NCI-H748 treated with DMSO at 0.1 percent for 48 hours (cell line): ENCODE measurements at places on chromosomes 4 and X.

GRCh38 chrX:13074297-13075262 lies 30.2 kb upstream of the FAM9C start:
- DNase-seq, result no peak

- DNase-seq, result no peak
Measured at GRCh38 chr4:22093126-22093525, 144.6 kb upstream of the KCNIP4 start.

- DNase-seq, result no peak
Measured at GRCh38 chr4:184114431-184114830, 103.2 kb downstream of the ENPP6 start.

DNA sequence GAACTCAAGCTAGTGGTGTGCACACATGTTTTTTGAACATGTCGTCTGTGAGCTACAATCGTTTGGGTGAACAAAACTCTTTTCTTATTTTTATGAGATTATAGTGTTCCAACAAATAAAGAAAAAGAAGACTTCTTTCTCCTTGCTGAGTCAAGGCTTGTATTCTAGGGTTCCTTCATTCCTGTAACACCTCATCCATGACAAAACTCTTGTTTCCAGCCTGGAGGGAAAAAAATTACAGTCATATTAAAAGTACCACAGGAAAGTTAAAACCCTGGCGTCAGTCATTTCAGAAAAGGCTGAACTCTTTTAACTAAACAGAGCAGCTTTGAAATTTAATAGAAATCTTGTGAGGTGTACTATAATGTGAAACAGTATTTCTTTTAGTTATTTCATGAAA lies 79.2 kb upstream of the BOD1L1 start:
- no peak for DNase-seq

- DNase-seq, result no peak
Measured at GRCh38 chrX:136627409-136627808, 20.5 kb upstream of the CD40LG start.

DNA sequence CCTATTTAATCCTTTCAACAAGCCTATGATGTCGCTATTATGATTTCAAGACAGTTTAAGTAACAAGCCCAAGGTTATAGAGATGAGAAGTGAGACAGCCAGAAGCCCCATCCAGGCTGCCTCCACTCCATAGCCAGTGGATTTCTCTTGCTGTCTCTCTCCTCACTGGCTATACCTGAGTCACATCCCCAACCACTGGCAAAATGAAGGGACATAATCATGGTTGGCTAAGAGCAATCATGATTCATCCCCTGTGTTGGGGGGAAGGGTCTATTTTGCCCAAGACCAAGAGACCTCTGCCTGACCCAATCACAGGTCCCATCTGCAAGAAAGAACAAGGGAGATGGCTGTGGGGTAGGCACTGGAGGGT lies 334.9 kb upstream of the GATB start:
- no peak for DNase-seq

DNA sequence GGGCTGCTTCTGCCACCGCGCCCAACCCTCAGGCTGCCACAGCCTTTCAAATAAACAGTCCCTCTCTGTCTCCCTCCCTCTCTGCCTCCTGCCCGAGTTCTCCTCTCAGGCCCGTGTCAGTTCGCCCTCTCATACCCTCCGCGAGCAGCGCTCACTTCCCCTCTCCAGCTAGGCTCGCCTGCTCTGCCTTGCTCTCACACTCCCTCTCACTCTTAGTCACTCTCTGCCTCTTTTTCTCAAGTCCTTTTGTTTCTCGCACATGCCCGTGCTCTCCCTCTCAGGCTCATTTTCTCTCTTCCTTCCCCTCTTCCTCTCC lies 3.2 kb downstream of the EFNB1 start:
- no peak for DNase-seq

DNA sequence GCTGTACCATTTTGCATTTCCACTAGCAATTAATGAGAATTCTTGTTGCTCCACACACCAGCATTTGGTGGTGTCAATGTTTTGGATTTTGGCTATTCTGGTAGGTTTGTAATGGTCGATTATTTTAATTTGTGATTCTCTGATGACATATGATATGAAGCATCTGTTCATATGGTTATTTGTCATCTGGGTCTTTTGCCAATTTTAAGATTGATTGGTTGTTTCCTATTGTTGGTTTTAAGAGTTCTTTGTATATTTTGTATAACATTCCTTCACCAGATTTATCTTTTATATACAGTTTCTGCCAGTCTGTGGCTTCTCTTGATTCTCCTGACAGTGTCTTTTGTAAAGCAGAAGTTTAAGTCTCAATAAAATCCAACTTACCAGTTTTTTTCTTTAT lies 18.5 kb upstream of the BDH2 start:
- DNase-seq, result no peak

DNA sequence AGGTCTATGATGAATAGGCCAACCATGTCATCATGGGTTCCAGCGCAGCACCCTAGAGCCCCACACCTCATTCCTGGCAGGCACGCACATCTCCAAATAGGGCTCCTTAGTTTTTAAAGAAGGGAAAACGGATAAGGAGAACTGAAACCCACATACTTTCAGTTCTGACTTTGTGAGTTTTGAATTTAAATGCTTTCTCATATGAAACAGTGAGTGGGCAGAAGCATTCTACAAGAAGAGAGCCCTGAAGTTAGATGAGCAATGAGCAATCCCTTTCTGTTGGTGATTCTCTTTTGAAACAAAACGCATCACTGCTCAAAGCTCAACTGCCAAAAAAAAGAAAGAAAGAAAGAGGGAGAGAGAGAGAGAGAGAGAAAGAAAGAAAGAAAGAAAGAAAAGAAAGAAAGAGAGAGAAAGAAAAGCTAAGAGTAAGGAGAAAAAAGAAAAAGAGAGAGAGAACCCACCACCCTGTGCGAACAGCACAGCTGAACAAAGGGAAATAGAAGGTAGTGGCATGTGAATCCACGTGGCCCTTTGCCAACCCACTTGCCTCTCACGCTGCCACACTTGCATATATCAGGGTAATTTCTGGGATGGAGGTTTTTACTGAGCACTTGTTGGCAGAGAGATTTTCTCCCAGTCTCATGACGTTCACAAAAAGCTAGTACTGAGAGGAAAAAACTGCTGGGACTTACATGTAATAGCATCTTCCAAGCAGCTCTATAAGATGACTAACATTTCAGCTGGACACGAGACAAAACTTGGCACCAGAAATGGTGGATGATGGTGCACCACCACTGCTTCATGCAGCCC lies 31.0 kb downstream of the TMSB4X start:
- no peak for DNase-seq

DNA sequence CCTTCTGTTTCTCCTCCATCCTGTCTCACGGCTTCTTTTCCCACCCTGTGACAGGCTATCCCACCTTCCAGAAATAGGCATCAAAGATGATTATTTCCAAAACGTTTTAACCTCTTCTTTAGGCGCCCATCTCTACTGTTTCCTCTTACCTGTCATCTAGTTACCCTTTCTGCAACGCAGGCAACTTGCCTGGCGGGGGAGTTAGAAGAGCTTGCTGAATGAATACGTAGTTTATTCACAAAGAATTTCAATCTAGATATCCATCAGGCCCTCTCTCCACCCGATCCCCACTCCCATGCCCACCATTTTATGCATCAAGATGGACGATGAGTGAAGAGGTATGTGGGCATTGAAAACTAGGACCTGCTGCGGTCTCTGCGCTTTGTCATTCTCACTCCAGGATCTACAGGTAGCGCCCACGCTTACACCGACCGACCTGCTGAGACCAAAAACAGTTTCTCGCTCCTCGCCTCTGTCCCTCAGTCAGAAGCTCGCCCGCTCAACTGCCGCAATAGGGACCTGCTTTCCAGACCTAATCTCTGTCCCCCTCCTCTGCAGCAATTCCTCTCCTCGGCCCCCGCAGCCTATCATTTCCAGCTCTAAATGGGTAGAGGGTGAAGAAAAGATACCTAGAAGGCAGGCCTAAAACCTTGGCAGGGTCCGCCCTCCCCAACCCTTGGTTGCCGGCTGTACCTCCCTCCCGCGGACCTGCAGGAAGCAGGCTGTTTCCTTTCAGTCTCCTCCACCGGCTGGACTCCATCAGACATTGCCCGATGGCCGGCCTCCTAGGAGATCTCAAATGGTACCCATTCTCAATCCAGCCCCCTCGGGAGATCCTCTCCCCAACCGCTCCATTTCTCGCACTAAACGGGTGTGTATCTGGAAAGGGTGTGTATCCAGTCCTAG lies 624 bp downstream of the BEX5 start:
- DNase-seq, result peak; percentile 15

DNA sequence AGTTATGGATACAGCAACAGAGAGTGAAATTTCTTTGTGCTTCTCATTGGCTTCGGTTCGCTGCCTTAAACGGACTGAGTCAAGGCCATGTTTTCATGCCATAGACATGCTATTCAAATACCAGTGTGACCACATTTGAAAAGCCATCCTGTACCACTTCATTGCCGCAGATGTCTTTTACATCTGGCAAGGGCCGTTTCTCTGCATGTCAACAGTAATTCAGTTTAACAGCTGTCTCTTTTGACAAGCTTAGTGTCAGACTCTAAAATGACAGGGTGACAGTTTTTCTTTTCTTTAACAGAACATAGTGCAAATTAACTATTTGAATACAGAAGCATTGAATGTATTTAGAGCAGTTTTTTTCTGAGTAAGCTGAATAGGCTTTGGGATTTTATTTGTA lies 362.2 kb upstream of the POU3F4 start:
- no peak for DNase-seq

DNA sequence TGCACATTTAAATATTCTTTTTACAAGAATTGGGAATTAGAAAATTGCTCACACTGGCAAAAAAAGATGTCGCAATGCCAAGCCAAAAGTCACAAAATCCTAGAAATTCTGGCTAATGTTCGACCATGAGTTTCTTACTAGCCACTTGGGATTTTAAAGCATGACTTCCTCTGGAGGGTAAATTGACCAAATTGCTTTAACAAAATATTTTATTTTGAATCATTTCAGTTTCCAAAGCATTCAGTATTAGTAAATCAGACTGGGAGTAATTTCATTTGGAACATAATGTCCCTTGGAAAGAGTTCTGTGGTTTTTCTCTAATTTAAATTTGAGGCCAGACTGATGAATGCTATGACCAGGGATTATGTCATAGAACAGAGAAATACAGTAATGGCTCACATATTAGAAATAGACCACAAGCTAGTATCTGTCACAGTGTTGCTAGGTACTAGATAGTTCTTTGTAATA lies 7.6 kb upstream of the CXCL5 start:
- no peak for DNase-seq

- no peak for DNase-seq
Measured at GRCh38 chr4:53963781-53964180, 100.6 kb downstream of the CHIC2 start.

DNA sequence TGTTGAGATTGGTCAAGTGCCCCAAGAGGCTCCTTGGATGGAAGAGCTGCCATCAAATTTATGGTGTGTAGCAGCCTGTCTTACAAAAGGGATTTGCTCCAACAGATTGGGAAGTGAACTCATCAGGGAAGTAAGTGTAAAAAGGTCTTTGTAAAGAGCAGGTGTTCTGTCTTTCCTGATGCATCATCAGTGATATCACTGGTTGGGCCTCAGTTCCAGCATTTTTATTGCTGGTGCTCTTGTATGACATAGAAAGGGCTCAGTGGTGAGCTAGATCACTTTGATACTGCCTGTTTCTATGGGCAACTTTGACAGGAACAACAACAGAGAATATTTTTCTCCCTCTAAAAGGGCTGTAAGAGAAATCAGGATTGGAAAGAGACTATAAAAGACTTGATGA lies 8.7 kb upstream of the GABRE start:
- no peak for DNase-seq

- DNase-seq, result no peak
Measured at GRCh38 chr4:151930372-151930771, 169.6 kb upstream of the GATB start.

GRCh38 chrX:7941390-7942042 lies 14.3 kb upstream of the PNPLA4 start:
- DNase-seq, result peak; percentile 64

GRCh38 chr4:151887031-151887815 lies 126.4 kb upstream of the GATB start:
- DNase-seq, result no peak

GRCh38 chrX:85905851-85906250 lies 141.5 kb downstream of the CHM start:
- DNase-seq, result no peak

DNA sequence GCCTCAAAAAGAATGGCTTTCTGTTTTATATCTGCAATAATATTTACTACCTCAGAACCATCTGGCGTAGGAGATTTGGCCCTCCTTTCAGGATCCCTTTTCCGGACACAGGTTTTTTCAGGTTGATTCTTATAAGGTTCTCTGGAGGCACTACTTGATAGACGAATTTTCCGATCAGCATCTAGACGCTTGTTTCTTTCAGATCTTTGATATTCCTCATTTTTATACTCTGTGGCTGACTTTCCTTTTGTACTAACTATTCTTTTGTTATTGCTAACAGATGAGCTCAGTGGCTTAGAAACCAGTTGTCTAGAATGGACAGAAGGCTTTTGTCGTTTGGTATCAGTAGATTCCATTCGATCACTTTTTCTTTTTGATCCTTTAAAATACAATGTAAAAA lies 12.4 kb downstream of the YTHDC1 start:
- no peak for DNase-seq

DNA sequence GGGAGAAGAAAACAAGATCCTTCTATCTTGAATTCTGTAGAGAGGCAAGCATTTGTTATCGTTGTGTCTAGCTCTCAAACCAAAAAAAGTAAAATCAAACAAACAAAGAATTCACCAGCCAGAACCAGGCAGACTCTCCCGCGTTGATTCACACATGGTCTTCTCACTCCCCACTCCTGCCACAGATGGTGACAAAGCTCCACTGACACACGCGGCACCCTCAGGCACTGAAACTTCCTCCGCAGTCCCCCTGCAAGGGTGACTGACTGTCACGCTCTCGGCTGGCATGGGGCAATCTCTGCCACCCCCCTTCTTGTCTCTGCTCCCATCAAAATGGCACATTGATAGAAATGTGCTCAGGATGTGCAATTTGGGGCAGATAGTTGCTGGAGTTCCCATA lies 304.9 kb downstream of the DHX15 start:
- no peak for DNase-seq

GRCh38 chr4:94650690-94651089 lies 107.1 kb upstream of the BMPR1B start:
- DNase-seq, result no peak

DNA sequence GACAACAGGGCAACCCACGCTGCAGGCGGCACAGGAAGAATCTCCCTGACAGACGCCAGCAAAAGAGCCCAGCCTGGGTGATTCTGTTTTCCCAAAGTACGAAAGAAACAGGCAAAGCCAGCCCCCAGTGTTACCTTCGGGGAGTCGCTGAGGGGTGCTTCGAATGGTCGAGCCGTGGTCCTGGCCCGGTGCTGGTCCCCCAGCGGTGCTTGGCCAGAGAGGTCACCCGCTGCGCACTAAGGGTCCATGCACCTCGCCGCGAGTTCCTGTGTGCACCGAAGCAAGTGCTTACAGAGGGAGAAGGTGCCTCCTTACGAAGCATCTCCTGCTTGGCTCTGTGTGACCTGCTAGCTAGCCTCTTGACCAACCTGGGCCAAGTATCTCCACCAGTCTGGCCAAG lies 77.1 kb downstream of the HMX1 start:
- DNase-seq, result no peak

- DNase-seq, result peak; percentile 29
Measured at GRCh38 chrX:71162981-71163380, 18.3 kb downstream of the NLGN3 start.

GRCh38 chr4:71050809-71051208 lies 57.4 kb downstream of the DCK start:
- DNase-seq, result no peak

- no peak for DNase-seq
Measured at GRCh38 chr4:151933122-151933827, 172.5 kb upstream of the GATB start.

GRCh38 chr4:188190461-188190860 lies 51.2 kb downstream of the TRIML1 start:
- no peak for DNase-seq
